ENCODE measurements at places on chromosomes 12 and 14. TPM values are rescaled to one million over a fixed set of nuclear protein-coding genes. Genes with fewer than 3 reads are reported as not detected.

The MYBPC1 gene
- 1.6 TPM for total RNA-seq

The GOLT1B gene
- 33.7 TPM for total RNA-seq

The TESPA1 gene
- total RNA-seq, result 1.3 TPM

The CRACR2A gene
- 27.3 TPM for total RNA-seq

The NCKAP5L gene
- 24.0 TPM for total RNA-seq

The E2F7 gene
- 1.7 TPM for total RNA-seq

The CACNA1C gene
- 30.1 TPM for total RNA-seq

The AGAP2 gene
- total RNA-seq, result 2.8 TPM

The TRAFD1 gene
- total RNA-seq, result 37.0 TPM

Data from ureter (tissue), 1 donor.